ENCODE measurements at places on chromosomes 7 and 10.

DNA sequence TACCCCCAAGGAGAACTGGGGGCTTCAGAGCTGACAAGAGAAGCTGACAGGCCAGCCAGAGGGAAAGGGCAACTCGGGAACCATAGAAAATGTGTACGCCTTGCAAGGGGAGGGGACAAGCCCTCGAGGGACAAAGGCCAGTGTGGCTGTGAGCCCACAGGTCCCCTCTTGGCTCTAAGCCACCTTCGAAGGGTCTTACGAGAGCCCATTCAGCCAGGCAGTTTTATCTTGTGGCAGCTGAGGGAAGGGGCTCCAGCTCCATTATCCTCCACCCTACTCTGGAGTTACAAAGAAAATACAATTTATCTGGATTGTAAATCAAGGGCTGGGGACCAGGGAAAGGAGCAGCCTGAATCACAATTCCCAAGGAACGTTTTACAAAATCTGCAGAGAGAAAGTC is 159.5 kb upstream of the ZMIZ1 start:
- H3K36me3 ChIP-seq: no peaks in the 10 kb centered on the region
- H3K27me3 ChIP-seq: no peaks in the 10 kb centered on the region
- H3K4me3 ChIP-seq: no peak overlapping the region
- H3K27ac ChIP-seq: no peak overlapping the region
- DNase-seq: no peak

- H3K27me3 ChIP-seq: no peaks in the 10 kb centered on the region
- no peak for DNase-seq
- H3K36me3 ChIP-seq: no peaks in the 10 kb centered on the region
- H3K27ac ChIP-seq: no peak overlapping the region
- H3K4me3 ChIP-seq: no peak overlapping the region
These were observed 119.8 kb downstream of the SLIT1 start for GRCh38 chr10:97065686-97066660.

DNA sequence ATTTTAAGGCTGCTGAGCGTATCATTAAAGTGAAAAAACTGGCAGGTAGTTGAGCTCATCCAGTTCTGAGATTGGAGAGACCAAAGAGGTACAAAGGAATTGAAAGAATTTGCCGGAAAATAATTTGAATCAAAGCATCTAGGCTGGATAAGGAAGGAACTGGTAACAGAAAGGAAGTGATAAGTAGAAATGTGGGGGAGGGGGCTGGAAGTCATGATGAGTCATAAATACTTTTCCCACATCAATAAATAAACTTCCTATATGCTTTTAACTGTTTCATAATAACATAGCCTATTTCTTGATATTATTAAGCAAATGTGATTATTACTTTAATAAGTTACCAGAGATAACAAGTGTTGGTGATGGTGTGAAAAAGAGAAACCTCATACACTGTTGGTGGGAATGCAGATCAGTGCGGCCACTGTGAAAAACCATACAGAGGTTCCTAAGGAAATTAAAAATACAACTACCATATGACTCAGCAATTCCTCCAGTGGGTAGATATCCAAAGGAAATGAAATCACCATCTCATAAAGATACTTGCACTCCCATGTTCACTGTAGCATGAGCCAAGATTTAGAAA is 27.0 kb downstream of the ZNF438 start:
- H3K36me3 ChIP-seq: no peaks in the 10 kb centered on the region
- no peak overlapping the region for H3K27ac ChIP-seq
- no peaks in the 10 kb centered on the region for H3K27me3 ChIP-seq
- H3K4me3 ChIP-seq: no peak overlapping the region
- peaks cover 4% of the 10 kb centered on the region for H3K4me1 ChIP-seq
- peak; percentile 31 for DNase-seq

GRCh38 chr7:149599636-149600206 is 102.1 kb upstream of the ZNF746 start:
- peaks cover 22% of the 10 kb centered on the region for H3K4me1 ChIP-seq
- H3K36me3 ChIP-seq: no peaks in the 10 kb centered on the region

- H3K4me1 ChIP-seq: no peaks in the 10 kb centered on the region
- H3K27ac ChIP-seq: no peak overlapping the region
- no peak overlapping the region for H3K4me3 ChIP-seq
- DNase-seq: no peak
- no peaks in the 10 kb centered on the region for H3K27me3 ChIP-seq
- H3K36me3 ChIP-seq: no peaks in the 10 kb centered on the region
These were observed 568.9 kb upstream of the MKI67 start for GRCh38 chr10:128694851-128695725.

DNA sequence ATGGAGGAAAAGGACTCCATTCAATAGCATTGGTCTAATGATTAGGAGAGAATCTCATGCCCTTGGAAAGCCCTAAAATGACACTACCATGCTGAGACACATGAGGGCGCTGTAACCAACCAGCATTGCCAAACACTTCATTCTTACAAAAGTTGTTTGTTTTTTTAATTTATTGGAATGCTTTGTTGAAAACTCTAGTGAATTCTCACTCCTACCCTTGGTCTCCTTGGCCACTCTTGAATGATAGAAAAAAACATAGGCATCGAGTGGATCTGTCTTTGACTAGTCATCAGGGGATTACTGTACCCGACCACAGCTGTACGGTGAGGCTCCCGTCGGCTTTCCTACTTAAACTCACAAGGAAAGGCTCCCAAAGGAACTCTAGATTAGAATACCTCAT is 29.3 kb upstream of the ADD3 start:
- H3K36me3 ChIP-seq: no peaks in the 10 kb centered on the region
- H3K4me3 ChIP-seq: no peak overlapping the region
- H3K27ac ChIP-seq: no peak overlapping the region
- H3K27me3 ChIP-seq: no peaks in the 10 kb centered on the region
- peak; percentile 59 for DNase-seq
- no peaks in the 10 kb centered on the region for H3K4me1 ChIP-seq

GRCh38 chr10:11950325-11951018 is 92.1 kb downstream of the UPF2 start:
- no peak overlapping the region for H3K27ac ChIP-seq
- H3K36me3 ChIP-seq: peaks cover 7% of the 10 kb centered on the region
- H3K4me3 ChIP-seq: no peak overlapping the region
- no peak for DNase-seq

GRCh38 chr7:22671177-22671879 is 55.7 kb upstream of the IL6 start:
- no peak for DNase-seq
- H3K4me1 ChIP-seq: no peaks in the 10 kb centered on the region
- H3K27me3 ChIP-seq: no peaks in the 10 kb centered on the region
- H3K27ac ChIP-seq: no peak overlapping the region

- H3K27ac ChIP-seq: peak overlapping the region; percentile 86
- H3K27me3 ChIP-seq: no peaks in the 10 kb centered on the region
- DNase-seq: peak; percentile 61
- peak overlapping the region; percentile 97 for H3K4me3 ChIP-seq
These were observed 1.4 kb downstream of the LARP4B start for GRCh38 chr10:929960-930624.

GRCh38 chr10:42850931-42851330 is 68.3 kb downstream of the BMS1 start:
- no peak for DNase-seq
- H3K27me3 ChIP-seq: no peaks in the 10 kb centered on the region
- H3K4me3 ChIP-seq: no peak overlapping the region

GRCh38 chr10:92891885-92892690 is 43.8 kb downstream of the EXOC6 start:
- H3K27ac ChIP-seq: no peak overlapping the region
- H3K4me1 ChIP-seq: no peaks in the 10 kb centered on the region
- DNase-seq: no peak
- H3K36me3 ChIP-seq: no peaks in the 10 kb centered on the region

DNA sequence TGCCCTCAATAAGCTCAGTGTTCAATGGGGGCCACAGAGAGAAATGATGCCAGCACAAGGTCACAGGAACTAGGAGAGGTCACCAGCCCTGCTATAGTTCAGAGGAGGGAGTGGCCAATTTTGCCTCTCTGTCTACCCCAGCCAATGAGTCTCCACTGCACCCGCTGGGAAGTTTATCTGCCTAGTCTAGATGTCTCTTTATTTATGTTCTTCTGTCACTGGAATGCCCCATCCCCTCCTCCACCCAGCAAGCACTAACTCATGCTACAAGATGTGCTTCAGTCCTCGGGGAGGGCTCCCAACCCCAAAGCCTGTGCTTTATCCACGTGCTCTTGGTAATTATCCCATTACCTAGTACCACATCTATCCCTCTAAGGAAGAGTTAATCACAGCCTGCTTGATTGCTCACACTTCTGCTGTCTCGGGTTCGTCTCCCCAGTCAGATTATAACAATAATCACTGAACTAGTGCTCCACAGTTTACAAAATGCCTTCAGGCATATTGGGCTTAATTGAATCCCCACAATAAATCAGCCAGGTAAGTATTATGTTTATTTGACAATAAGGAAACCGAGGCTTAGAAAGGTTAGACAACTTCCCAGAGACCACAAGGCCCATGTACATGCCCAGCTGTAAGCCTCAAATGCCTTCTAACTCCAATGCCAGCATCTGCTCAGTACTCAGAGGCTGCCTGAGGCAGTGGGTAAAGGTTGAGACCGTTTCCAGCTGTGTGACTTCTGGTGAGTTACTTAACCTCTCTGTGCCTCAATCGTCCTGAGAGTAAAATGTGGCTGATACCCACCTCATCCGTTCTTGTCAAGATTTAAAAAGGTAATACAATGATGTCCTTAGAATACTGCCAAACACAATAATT is 3.9 kb downstream of the HIP1 start:
- peaks cover 15% of the 10 kb centered on the region for H3K4me1 ChIP-seq
- H3K36me3 ChIP-seq: no peaks in the 10 kb centered on the region
- DNase-seq: no peak
- no peaks in the 10 kb centered on the region for H3K27me3 ChIP-seq

- no peaks in the 10 kb centered on the region for H3K27me3 ChIP-seq
- H3K27ac ChIP-seq: no peak overlapping the region
- H3K36me3 ChIP-seq: no peaks in the 10 kb centered on the region
- DNase-seq: no peak
These were observed 4.6 kb upstream of the TMEM139 start for GRCh38 chr7:143280160-143280559.

- H3K36me3 ChIP-seq: no peaks in the 10 kb centered on the region
- H3K4me3 ChIP-seq: no peak overlapping the region
- no peak for DNase-seq
- no peaks in the 10 kb centered on the region for H3K27me3 ChIP-seq
- no peaks in the 10 kb centered on the region for H3K4me1 ChIP-seq
These were observed 80.7 kb downstream of the ZNF365 start for GRCh38 chr10:62454687-62455397.

GRCh38 chr7:97075928-97076327 is 41.6 kb upstream of the SDHAF3 start:
- H3K4me1 ChIP-seq: no peaks in the 10 kb centered on the region
- H3K27ac ChIP-seq: no peak overlapping the region
- no peak overlapping the region for H3K4me3 ChIP-seq
- no peaks in the 10 kb centered on the region for H3K36me3 ChIP-seq

DNA sequence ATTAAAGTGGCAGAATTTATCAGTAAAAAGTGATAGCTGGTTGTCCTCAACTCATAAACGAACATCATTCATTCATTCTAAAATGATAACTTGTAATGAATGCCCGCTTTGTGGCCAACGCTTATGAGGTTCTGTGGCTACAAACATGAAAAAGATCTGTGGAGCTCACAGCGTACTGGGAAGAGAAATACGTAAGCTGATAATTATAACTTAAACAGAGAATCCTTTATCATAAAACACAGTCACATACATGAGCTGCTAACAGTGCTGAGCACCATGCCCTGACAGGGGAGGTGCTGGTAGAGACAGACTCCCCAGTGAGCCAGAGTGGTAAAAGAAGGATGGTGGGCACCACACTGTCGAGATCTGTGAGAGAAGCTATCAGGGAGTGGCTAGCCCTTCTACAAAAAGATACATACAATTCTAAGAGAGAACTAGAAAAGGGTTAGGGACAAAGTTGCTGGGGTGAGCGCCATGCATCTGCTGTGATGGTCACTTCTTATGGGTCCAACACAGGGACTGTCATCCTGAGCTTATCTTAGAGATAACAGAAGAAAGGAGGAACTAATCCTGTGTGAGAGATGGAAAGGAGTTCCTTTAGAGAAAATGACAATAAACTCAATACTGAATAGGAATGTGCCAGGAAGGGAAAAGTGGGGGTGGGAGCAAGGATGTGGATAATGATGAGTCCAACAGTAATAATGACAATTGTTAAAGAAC is 106.7 kb downstream of the USP6NL start:
- H3K4me1 ChIP-seq: no peaks in the 10 kb centered on the region
- H3K4me3 ChIP-seq: no peak overlapping the region
- H3K36me3 ChIP-seq: peaks cover 23% of the 10 kb centered on the region
- H3K27me3 ChIP-seq: no peaks in the 10 kb centered on the region

- H3K4me1 ChIP-seq: no peaks in the 10 kb centered on the region
- no peak overlapping the region for H3K27ac ChIP-seq
- no peaks in the 10 kb centered on the region for H3K27me3 ChIP-seq
- H3K4me3 ChIP-seq: no peak overlapping the region
These were observed 503.1 kb upstream of the AUTS2 start for GRCh38 chr7:69095127-69095526.

DNA sequence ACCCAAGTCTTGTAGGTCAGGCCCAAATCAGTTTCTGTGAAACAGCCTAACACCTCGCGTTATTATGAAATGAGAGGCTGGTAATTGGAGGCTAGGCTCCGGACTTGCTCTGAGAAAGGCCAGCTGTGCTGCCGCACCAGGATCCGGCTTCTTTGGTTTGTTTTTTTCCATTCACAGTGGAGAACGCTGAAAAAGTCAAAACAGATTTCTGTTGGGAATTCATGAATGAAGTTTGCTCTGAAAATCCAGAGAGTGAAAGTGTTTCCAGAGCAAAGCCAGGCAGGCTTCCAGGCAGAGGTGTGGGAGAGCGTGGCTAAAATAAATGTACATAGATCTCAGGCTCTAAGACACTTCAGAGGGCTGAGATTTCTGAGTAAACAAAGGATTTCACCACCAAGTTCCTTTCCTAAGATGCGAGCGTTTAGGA is 240.1 kb downstream of the TRIL start:
- DNase-seq: no peak
- no peak overlapping the region for H3K4me3 ChIP-seq
- H3K36me3 ChIP-seq: no peaks in the 10 kb centered on the region
- H3K27me3 ChIP-seq: no peaks in the 10 kb centered on the region
- no peak overlapping the region for H3K27ac ChIP-seq
- H3K4me1 ChIP-seq: no peaks in the 10 kb centered on the region

GRCh38 chr10:22427101-22427500 is 81.8 kb downstream of the SPAG6 start:
- H3K27me3 ChIP-seq: no peaks in the 10 kb centered on the region
- no peak overlapping the region for H3K27ac ChIP-seq
- H3K4me1 ChIP-seq: no peaks in the 10 kb centered on the region
- H3K36me3 ChIP-seq: no peaks in the 10 kb centered on the region
- no peak for DNase-seq

DNA sequence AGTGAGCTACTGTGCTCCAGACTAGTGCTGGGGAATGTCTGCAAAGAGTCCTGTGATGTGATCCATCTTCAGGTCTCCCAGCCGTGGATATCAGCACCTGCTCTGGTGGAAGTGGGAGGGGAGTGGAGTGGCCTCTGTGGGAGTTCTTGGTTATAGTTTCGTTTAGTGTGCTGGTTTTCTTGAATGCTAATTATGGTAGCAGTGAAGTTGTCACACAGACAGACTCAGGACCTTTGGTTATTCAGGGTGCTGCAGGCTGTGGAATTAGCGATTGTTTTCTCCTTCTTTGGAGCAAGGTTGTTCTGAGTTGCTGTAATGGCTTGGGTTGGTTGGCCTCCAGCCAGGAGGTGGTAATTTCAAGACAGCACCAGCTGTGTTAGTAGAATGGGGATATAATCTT is 132.7 kb upstream of the HGF start:
- H3K36me3 ChIP-seq: no peaks in the 10 kb centered on the region

All from common myeloid progenitor, CD34-positive (primary cell).